ENCODE measurements at places on chromosomes 6 and 20.

- DNase-seq = peak; percentile 44
Measured at GRCh38 chr6:6614096-6614982, 25.8 kb downstream of the LY86 start.

DNA sequence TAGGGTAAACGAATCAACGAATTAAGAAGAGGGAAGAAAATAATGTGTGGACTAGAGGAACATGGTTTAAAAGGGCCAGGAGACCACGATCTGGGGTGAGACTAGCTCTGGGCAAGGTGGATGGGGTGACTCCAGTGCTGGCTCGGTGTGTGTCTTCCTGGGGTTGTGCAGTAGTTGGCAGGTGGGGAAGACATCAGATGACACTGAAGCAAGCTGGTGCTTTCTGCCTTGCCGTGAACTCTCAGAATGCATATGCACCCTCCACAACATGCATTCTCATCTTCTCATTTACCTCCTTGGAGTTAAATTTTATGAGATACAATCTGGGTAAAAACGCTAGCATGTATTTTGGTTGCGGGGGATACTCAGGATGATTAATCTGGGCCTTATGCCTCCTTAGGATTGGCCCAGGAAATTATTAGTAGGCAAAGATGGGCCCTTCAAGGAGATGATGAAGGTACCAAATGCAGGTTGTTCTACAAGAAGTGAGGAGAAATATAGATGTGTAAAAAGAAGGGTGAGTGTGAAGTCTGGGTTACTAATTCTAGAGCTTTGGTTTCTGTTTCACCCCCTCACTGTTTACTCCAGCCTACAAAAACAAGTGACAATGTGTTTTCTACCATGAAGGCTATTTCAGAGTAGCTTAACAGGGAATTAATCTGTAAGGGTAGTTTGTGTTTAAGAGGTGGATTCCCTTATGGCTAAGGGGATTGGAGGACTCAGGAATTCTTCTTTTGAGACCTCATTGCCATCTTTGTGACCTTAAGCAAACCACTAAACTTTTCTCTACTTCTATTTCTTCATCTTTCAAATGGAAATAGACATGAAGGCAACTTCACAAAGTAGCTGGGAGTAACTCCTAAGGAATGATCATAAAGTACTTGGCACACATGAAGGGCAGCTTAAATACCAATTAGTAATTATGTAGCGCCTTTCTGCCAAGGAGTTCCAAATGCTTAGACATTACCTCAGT is 71.0 kb upstream of the SUPT3H start:
- no peak for DNase-seq

DNA sequence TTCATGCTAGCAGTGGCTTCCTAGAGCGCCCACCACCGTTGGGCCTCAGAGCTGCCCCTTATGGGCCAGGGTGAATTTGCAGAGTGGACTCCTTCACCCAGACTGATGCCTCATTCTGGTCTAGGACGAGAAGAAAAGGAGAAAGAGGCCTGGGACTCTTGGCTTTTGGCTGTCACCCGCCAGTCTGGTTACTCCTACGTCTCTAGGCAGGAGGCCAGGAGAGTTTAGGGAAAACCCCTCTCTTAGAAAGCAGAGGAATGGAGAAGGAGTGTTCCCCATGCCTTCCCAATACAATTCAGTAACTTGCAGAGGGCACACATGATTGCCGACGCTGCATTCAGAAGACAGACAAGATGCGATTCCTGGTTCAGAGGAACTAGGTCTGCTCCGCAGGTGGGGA is 70.1 kb downstream of the CDC5L start:
- no peak for DNase-seq

- peak; percentile 31 for DNase-seq
Measured at GRCh38 chr6:24949020-24949569, 13.3 kb upstream of the RIPOR2 start.

DNA sequence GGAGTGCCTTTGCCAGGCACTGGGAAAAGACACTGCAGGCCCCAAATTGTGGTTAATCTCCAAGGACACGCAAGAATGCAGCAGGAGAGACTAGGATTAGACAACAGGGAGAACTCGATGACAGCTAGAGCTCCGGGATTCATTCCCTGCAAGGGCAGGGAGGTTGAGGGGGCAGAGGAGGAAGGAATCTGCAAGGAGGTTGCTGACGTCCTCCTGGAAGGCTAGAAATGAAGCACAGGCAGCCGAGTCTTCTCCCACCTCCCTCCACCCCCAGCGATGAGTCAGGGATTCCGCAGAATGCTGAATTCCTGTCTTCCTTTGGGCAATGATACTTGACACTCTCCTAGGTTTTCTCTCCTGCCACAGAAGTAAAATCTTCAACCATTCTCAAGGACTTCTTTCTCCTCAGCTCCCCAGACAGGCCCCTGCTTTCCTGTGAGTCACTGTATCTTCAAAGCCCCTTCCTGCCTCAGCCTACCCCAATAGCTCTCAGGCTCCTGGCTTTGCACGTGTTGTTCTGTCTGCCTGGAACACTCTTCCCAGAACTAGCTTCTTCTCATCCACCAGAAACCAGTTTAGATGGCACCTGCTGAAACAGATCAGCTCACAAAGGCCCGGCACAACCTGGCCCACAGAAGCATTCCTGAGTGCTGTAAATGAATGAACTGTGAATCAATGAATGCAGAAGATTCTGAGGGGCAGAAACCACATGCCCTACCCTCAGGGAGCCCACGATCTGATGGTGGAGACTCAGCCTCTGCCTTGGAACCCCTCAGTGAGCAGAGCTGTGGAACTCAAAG is 85.6 kb downstream of the MRPL14 start:
- DNase-seq = peak; percentile 18

DNA sequence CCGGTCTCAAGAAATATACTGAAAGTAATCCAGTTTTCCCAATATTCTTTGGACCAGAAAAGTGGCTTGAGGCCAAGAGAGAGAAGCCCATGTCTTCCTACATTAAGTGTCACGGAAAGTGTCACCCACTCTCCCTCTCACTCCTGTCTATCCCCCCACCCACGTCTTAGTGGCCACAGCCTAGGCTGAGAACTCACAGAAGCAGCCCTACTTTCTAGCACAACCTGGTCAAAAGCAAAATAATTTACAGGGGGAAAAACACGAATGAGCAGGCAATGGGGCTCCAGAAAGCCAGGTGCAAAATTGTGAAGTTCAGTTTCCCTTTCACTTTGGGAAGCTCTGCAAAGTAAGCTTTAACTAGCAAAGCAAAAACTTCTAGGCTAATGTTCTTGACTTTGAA is 118.0 kb downstream of the OPRM1 start:
- peak; percentile 25 for DNase-seq

GRCh38 chr6:145632971-145633370 is 102.3 kb downstream of the EPM2A start:
- no peak for DNase-seq

GRCh38 chr6:129776542-129777330 is 66.8 kb upstream of the ARHGAP18 start:
- no peak for DNase-seq

DNA sequence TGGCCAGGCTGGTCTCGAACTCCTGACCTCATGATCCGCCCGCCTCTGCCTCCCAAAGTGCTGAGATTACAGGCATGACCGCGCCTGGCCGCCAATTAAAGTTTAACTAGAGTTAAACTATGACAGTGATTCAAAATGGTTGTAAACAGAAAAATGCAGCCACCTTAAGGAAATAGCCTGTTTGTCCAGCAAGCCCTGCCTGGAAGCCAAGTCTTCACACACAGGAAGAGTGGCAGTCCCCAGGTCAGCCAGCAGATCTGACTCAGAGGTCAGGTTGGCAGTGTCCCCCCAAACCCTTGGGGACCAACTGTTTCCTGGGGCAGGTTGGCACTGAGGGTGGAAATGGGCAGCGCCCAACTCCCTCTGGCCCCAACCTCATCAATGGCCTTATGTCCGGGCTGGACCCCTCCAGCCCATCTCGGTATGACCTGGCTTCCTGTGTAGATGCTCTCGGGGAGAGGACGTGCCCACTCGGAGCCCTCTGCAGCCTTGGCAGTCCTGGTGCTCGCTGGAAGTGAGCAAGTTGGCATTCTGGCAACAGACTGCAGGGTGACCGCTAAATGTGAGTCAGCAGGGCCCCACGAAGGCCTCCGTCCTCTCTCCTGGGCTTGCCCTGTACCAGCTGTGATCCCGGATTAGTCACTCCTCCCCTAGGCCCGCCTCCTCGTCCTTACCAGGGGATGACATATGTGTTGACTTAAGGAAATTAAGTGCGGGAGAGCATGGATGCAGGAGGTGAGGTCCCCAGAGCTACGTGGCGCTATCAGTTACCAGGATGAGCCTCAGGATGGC is 9.7 kb upstream of the HSP90AB1 start:
- DNase-seq = peak; percentile 84

DNA sequence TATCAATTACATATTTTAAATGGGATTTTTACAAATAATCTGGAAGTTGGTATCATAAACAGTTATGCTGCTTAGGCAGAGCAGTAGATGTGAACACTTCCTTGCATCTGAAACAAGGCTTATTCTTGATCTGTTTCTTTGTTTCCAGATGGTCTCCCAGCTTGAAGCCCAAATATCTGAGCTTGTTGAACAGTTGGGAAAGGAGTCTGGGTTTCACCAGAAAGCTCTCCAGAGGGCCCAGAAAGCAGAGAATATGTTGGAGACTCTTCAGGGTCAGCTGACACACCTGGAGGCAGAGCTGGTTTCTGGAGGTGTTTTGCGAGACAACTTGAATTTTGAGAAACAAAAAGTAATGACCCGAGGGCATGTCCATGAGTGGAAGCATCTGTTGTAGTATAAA is 91.9 kb downstream of the CCDC170 start:
- DNase-seq = no peak

Measured in stimulated activated CD4-positive, alpha-beta T cell treated with anti-CD3 and anti-CD28 coated beads, Interleukin-15, amount 100 ng/mL, for 24 hours (primary cell).